Stimulated activated CD8-positive, alpha-beta memory T cell treated with anti-CD3 and anti-CD28 coated beads, Interleukin-2, amount 100 ng/mL, for 1 hour (primary cell): ENCODE measurements at places on chromosomes 1 and 21.

DNA sequence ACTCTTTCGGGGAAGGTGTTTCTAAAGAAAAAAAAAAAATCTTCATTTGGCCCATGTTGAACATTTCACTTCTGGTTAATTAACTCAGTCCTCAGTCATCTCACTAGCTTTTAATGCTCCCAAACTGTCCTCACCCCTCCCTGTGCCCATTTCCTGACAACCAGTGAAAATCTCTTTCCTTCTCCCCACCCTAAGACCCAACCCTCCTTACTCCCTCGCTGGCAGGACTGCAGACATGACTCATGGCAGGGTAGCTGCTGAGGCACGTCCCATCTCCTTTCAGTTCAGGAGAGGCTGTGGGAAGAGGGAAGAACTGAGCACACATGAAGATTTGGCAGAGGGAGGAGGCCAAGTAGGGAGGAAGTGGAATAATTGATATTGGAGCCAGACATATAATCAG, 12.6 kb downstream of the PKP1 start:
- DNase-seq, result no peak

- no peak for DNase-seq
Measured at GRCh38 chr1:240579511-240579910, 32.4 kb downstream of the GREM2 start.

- DNase-seq, result no peak
Measured at GRCh38 chr1:232923739-232924386, 26.5 kb upstream of the NTPCR start.

DNA sequence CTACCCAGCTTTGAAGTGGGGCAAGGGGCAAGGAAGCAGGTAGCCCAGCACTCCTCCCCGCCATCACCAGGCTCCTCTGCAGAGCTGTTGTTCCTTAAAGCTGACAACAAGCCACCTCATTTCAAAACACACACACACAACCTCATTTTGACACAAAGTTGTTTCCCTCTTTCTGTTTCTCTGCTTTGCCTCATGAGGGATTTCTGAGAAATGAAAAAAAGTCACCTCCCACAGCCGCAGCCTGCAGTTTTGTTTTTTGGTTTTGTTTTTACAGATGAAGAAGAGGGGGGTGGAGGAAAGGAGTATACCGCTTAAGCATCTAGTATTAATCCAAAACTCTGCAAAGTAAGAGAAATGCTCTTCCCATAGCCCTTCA, 12.1 kb downstream of the MCL1 start:
- DNase-seq, result no peak

DNA sequence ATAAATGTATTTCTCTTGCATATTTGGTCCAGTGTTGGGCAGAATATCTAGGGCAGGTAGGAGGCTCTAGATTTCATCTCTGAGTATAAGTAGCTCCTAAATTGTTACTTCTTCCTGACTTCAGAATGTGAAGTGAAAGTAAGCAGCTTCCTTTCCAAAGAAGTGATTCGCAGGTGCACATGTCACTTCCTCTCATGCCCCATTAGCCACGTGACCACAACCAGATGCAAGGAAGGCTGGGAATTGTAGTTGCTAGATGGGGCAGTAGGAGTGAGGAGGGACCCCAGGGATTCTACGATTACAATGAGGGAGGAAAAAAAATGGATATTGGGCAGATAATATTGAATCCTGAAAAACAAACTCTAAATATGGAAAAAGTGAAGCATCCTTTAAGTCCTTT, 113.2 kb upstream of the CYYR1 start:
- no peak for DNase-seq

DNA sequence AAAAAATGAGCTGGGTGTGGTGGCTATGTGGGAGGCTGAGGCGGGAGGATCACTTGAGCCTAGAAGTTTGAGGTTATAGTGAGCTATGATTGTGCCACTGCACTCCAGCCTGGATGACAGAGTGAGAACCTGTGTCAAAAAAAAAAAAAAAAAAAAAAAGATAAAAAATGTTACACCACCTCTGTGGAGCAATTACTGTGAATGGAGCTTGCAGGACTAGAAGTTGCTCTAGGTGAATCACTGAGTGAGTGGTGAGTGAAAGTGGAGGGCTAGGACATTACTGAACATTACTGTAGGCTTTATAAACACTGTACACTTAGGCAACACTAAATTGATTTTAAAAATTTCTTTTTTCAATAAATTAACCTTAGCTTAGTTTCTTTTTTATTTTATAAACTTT, 21.9 kb downstream of the TLCD4 start:
- no peak for DNase-seq

GRCh38 chr1:31587720-31588423, 11.6 kb downstream of the TINAGL1 start:
- no peak for DNase-seq

- DNase-seq, result no peak
Measured at GRCh38 chr21:43979654-43980053, 32.5 kb upstream of the TRAPPC10 start.

GRCh38 chr1:245520611-245521010, 365.8 kb downstream of the KIF26B start:
- DNase-seq, result no peak

- DNase-seq, result no peak
Measured at GRCh38 chr1:170424346-170424745, 107.6 kb upstream of the GORAB start.

GRCh38 chr1:246450611-246451251, 56.3 kb downstream of the SMYD3 start:
- no peak for DNase-seq

DNA sequence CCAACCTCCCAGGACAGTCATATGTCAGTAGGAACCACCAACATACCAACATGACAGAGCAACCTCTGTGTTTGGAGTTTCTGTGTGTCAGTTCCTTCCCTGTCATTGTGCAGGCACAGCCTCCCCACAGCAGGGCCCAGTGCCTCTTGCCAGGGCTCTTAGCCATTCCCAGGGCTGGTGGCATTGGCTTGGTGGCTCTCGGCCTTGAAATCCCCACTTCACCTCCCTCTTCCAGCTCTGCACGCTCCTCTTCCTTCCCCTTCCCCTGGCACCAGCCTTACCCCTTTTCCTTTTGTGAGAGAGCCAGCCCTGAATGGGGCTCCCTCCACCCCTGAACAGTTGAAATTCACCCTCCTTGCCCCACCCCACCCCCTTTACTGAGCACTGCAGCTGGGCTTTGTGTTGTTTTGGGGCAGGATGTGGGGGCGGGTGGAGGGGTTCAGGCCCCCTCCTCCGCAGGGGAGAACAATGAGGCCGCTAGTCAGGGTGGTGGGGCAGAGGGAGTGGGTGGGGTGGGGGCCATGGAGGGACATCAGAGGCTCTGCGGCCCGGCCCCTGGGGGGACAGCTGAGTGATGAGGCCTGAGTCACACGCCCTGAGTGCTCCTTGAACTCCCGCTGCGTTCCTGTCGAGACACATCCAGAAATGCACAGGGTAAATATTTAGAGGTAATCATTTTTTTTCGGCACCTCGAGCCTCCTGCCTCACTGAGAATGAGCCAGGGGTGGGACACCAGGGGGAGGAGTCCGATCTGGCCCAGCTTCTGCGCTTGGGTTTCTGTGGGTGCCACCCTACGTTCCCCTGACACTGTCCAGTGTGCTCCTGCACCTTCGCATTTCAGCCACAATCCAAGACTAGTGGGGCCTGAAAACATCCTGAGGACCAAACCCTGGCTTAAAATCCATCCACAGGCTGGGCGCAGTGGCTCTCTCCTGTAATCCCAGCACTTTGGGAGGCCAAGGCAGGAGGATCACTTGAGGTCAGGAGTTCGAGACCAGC, 28.6 kb downstream of the LGR6 start:
- no peak for DNase-seq

DNA sequence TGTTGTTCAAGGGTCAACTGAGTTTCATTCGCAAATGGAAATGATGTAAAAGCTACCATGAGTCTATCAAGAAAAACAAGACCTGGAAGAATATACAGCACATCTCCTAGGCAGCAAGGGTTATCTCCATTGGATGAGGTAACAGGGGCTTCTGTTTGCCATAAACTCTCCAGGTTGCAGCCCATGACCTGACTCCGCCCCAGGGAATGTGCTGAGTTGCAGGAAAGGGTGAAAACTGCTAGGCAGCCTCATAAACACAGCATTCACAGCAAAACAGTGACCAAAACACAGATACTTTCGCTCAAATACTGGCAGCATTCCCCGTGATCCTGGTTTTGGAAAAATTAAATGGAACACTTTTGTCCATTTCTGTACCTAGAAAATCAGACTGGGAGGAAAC, 20.2 kb upstream of the ACTA1 start:
- DNase-seq, result no peak

DNA sequence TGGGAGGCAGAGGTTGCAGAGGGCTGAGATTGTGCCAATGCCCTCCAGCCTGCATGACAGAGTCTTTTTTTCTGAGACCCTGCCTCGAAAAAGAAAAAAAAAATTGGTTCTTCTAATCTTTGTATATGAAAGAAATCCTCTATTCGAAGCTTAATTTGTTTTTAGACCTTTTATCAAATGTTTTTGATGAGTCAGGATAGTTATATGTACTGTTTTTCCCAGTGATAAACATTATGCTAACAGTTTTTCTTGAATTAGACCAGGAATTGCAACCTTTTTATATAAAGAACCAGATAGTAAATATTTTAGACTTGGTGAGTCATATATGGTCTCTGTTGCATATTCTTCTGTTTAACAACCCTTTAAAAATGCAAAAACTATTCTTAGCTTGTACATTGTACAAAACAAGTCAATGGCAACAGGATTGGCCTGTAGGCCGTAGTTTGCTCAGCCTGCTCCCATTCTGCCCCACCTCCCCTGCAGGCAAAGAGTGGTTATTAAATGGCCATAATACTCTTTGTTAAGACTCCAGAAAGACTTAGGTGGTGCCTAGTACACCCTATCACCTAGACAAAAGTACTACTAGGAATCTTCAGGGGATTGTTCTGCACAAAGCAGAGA, 45.2 kb downstream of the LYST start:
- DNase-seq, result no peak

GRCh38 chr1:43285269-43285990, at the start of gene C1orf210:
Gene C1orf210 (minus strand): TSS chr1:43285581. CDS start chr1:43283270, 2,311 bp downstream.
- DNase-seq, result no peak

DNA sequence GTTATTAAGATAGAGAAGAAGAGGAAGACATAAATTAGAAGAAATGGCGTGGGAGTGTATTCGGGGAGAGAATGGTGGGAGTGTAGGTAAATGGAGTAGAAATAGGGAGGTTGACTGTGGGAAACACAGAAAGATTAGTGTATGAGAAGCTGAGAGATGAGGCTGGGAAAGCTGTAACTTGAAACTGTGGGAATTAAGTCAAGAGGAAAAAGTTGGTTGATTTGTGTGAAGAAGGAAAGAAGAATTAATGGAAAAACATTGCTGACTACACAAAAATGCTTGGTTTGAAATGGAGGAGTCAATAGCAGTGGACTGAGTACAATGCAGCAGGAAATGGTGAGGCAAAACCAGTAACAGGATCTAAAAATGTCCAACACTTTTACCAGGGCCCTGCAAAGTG, 448.3 kb downstream of the PTPRC start:
- DNase-seq, result no peak

GRCh38 chr1:83500987-83501591, 497.8 kb downstream of the TTLL7 start:
- no peak for DNase-seq

GRCh38 chr1:13667691-13668090, 32.3 kb upstream of the PRDM2 start:
- DNase-seq, result no peak

GRCh38 chr1:16134066-16134801, 21.6 kb downstream of the EPHA2 start:
- no peak for DNase-seq

DNA sequence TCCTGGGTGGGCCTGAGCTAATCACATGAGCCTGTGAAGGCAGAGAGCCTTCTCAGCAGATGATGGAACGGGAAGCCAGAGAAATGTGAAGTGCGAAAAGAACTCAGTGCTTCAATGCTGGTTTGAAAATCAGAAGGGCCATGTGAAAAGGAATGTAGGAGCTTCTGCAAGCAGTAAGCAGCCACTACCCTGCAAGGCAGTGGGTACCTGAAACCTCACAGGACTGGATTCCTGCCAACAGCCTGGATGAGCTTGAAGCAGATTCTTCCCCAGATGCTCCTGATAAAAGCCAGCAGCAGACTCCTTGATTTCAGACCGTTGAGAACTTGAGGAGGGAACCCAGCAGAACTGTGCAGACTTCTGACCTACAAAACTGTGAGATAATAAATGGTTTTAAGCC, 158.6 kb downstream of the SYT2 start:
- DNase-seq, result no peak

- DNase-seq, result no peak
Measured at GRCh38 chr1:231286603-231287002, 45.6 kb downstream of the GNPAT start.

DNA sequence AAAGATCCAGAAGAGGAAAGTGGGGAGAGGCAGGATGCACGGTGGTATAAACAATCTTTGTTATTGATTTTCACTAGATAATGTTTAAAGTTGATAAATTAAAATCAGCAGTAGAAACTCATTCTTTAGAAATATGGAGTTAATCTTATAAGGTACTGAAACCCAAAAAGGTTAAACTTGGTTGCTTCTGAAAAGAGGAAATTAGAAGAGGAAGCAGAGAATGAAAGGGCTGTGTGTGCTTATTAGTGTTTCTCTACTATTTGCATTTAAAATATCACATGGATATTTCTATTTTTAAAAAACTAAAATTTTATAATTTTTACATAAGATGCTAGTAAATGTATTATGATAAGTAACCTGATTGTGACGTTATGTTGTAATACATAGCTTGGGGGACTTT, 24.4 kb downstream of the C1orf141 start:
- no peak for DNase-seq

DNA sequence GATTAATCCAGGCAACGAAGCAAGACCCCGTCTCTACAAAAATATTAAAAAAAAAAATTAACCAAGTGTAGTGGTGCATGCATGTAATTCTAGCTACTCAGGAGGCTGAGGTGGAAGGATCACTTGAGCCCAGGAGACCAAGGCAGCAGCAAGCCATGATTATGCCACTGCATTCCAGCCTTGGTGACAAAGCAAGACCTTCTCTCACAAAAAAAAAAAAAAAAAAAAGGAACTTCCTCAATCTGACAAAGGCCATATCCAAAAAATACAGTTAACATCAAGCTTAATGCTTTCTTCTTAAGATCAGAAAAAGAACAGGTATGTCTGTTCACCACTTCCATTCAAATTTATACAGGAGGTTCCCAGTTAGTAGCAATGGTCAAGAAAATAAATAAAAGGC, 54.4 kb downstream of the EVI5 start:
- DNase-seq, result no peak

DNA sequence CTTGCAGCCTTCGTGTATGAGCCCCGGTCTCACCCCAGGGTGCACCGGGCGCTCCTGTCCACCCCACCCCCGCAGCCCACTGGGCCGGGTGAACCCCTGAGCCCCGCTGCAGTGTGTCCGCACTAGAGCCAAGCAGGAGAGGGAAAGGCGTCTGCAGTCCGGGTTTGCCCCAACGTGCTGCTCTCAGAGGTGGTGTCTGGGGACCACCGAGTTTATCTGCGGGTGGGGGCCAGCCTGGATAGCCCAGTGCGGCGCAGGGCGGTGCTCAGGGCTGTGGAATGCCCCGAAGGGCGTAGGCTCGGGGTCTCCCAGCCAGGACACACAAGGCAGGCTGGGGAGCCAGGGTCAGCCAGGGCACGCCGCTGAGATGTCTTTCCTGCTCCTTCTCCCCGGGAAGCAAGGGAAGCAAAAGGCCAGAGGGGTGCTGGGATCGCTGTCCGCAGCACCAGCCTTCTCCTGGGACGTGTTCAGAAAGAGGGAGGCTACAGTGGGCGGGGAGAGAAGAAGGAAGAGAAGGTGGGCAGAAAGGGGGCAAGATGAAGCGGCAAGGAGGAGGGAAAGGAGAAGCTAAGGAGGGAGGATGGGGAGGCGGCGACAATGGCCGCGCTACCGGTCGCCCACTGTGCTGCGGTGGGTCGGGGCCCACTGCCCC, 56.6 kb downstream of the MAB21L3 start:
- no peak for DNase-seq

- DNase-seq, result no peak
Measured at GRCh38 chr1:209421978-209422680, 161.4 kb upstream of the CAMK1G start.

GRCh38 chr1:206532368-206532767, 25.0 kb downstream of the RASSF5 start:
- no peak for DNase-seq
